ENCODE measurements at places on chromosomes 12 and 14.
A peak's percentile ranks its signal among the peaks of the same experiment; 100 is the strongest.

GRCh38 chr14:100401792-100402191 lies 78.7 kb downstream of the SLC25A47 start:
- no peak for DNase-seq

- DNase-seq: no peak
These were observed 2.7 kb upstream of the INHBE start for GRCh38 chr12:57452181-57452936.

GRCh38 chr12:20268121-20268732 lies 100.1 kb upstream of the PDE3A start:
- DNase-seq: no peak

DNA sequence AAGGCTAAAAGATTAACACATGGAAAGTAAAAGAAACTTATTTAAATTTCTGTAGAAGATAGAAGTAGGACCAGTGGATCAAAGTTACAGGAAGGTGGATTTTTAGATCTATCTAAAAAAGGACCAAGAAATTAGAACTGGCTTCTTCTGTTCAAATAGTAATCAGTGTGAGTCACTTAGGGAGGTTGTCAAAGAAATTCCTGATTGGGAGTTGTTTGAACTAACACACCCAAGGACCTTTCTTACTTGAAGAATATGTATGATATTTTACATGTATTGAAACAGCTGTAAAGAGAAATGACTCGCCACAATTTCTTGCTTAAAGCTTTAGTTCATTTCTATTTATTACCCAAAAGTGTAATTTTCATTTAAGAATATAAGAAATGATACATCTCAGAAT lies 256.9 kb downstream of the RAD51B start:
- DNase-seq: no peak

DNA sequence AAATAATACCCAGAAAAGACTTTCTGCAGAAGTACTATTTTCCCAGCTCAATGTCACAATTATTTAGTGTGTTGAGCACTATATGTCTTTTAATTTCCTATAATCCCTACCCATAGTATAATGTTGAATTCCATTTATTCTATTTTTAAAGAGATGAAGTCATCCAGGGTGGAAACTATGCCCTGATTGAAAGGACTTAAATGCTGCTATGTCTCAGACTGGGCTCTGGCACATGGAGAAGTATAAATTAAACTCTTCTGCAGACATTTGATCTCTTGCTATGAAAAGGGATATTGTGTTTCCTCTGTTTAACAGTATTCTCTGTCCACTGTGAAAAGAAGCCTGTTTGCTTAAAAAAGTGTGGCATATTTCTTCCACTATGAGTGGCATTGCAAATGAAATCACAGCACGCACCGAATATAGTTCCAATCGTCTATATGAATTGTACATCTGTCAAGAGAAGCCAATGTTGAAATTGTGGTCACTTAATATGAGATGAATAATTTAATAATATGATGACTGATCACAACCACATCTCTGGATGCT lies 192.3 kb downstream of the BCAT1 start:
- DNase-seq: no peak

DNA sequence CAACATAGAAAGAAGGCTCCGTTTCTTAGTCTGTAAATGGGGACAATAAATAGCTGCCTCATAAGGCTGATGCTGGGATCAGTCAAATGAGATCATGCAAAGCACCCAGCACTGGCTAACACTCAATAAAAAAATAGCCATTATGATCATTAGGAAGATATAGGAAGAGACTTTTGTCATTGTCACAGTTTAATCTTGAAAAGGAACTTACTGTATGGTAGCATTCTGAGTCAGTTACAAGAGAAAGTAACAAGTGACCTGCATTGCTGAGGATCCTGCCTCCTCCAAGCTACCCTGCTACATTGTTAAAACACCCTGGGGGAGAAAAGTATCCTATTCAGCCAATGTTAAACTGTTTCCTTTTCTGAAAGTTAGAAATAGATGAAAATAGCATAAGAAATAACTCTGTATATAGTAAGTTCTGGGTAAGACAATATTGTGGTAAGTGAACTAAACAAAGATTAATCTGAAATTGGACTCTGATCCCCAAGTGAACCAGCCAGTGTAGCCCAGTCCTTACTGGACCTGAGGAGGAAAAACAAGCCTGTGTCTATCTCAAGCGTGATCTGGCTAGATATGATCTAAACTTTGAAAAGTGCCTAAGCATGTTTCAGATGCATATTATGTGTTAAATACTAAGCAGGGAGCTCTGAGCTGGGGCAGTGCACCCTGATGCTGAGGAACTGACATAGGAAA lies 3.6 kb upstream of the NUDT4 start:
- DNase-seq: no peak

DNA sequence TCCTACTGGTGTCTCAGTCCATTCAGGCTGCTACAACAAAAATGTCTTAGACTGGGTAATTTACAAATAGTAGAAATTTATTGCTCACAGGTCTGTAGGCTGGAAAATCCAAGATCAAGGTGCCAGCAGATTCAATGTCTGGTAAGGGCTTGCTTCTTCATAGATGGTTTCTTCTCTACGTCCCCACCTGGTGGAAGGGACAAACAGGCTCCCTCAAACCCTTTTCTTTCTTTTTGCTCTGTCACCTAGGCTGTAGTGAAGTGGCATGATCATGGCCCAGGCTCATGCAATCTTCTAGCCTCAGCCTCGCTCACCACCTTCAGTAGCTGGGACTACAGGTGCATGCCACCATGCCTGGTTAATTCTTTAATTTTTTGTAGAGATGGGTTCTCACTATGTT lies 106.8 kb upstream of the RPH3A start:
- DNase-seq: no peak

GRCh38 chr12:131528144-131528543 lies 182.7 kb upstream of the SFSWAP start:
- DNase-seq: no peak

DNA sequence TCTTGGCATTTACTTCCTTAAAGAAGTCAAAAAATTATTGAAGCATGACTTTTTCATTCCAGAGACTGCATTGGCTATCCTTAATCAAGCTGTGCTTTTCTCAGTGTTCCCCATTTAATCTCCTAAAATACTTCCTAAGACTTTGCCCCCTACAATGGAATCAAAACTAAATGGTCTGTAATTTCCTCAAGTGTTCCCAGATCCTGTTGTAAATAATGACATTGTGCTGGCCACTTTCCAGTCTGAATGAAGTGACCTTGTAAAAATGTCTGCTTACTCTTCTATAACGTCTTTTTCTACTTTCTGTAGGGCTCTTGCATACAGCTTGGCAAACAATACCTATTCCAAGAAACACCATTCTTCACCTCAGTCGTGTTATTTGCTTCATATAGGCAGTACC lies 45.3 kb upstream of the MBIP start:
- DNase-seq: no peak

GRCh38 chr12:110531741-110532333 lies 29.7 kb downstream of the RAD9B start:
- DNase-seq: no peak

GRCh38 chr14:35531960-35532747 lies 1.8 kb upstream of the INSM2 start:
- no peak for DNase-seq

DNA sequence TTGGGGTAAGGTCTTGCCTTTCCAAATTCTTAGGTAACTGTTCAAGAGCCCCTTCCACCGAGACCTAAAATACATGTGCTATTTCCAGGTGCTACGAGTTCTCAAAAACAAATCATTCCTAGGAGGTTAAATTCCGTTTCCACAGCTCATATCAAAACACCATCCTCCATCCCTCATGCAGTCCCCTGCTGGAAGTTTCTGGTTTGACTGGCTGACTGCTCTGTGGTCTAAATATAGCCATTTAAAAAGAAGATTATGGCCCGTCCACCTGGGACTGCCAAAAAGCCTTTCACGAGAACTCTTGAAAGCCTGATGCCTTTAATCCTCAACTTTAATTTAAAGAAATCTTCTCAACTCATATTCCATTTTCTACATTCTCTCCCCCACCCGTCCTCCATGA lies 201.5 kb upstream of the MYL2 start:
- DNase-seq: no peak

- no peak for DNase-seq
These were observed 31.4 kb downstream of the ALDH2 start for GRCh38 chr12:111798182-111798581.

GRCh38 chr12:32671930-32672780 lies 6.9 kb upstream of the DNM1L start:
- DNase-seq: peak; percentile 62

DNA sequence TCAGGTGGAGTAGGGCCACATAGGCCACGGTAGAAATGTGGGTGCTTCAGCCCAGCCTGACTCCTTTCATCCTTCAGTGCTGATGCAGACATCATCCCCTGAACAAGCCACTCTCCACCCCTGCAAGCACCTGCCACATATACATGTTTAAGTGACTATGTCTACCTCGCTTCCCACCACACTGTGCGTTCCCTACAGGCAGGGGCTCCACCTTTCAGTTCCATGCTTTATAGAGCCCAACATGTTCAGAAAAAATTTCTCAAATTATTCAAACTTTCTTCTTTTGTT lies 11.6 kb downstream of the SLC7A7 start:
- no peak for DNase-seq

DNA sequence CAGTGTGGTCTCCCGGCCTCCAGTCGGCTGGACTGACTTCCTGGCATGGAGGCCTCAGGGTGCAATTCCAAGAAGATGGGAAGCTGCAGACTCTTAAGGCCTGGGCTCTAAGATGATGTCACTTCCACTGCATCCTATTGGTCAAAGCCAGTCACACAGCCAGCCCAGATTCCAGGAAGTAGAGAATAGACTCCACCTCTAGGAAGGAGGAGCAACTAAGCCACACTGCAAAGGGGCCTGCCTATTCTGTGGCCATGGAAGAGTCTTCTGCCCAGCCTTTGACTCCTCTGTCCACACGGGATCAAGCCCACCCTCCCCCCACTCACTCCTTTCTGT lies 103.9 kb upstream of the RFLNA start:
- DNase-seq: no peak

- no peak for DNase-seq
These were observed 63.5 kb downstream of the FRMD6 start for GRCh38 chr14:51715250-51715649.

- DNase-seq: no peak
These were observed 110.3 kb downstream of the DICER1 start for GRCh38 chr14:95046711-95047681.

- peak; percentile 29 for DNase-seq
These were observed 24.0 kb downstream of the FGF6 start for GRCh38 chr12:4421590-4422031.

Data from HL-60 (cell line).